ENCODE measurements at places on chromosomes 5 and 9.

DNA sequence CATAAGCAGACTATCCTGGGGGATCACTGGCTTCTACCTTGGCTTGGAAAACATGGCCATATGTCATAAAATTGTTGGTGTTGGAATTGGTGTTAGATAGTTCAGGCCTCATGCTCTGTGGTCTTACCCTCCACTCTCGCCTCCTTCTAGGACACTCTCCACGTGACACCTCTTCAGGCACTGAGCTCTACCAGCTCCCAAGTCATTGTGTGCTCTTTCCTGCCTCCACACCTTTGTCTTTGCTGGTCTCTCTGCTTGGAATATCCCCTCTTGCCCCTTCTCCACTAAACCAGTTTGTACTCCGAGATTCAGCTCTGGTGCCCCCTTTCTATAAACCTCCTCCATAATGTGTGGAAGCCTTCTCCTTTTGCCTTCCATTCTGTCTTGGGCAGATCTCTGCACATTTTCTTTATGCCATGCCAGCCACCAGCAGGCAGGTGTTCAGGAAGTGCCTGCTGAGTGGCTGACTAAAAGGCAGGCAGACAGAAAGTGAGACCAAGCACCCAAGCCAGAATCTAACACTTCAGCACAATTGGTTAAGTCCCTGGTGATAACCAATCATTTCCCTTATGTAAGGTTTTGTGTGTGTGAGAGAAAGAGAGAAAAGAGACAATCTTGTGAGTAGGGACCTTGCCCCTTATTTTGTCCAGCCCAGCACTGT, 37.7 kb downstream of the SAR1B start:
- DNase-seq: no peak

DNA sequence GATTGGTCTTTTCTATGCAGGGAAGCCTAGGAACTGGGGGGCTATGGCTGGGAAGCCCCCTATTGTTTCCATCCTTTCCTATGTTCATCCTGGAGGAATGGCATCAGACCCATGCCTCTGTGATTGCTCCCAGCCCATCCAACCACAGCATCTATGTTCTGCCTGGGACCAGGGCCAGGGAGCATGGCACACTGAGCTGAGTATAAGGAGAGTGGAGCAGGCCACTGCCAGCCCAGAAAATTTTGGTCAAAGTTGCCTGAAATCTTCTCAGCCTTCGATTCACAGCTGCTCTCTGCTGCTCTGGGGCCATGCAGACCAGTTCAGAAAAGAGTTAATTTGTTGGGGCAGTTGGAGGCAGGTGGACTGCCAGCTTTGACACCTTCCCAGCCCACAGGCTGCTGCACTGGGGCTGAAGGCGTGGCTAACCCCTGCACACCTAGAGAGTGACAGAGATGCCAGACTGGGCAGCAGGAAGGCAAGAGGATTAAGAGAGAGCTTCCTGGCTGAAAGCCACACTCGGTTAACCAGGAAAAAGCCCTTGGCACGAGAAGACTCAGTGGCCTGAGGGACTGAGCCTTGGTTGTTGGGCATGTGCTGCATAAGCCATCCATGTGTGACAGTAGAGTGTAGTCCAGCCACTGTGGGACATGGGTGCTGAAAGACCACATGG, 12.1 kb downstream of the TGFBI start:
- no peak for DNase-seq

DNA sequence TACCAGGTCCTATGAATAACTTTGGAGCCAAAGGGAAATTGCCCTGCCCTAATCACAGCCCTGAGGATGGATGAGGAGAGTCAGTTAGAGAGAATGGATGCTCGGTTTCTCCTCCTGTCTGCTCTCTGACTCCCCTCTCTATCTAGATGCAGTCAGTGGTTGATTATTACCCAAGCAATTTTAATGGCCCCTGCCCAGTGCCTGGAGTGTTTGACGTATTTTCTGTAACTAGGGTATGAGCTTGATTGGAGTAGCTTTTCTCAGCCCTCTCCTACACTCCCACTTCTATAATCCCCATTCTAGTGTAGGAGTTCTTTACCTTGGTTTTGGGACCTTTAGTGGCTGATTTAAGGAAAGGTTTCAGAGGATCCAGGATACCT, 60.4 kb downstream of the DOCK2 start:
- no peak for DNase-seq

DNA sequence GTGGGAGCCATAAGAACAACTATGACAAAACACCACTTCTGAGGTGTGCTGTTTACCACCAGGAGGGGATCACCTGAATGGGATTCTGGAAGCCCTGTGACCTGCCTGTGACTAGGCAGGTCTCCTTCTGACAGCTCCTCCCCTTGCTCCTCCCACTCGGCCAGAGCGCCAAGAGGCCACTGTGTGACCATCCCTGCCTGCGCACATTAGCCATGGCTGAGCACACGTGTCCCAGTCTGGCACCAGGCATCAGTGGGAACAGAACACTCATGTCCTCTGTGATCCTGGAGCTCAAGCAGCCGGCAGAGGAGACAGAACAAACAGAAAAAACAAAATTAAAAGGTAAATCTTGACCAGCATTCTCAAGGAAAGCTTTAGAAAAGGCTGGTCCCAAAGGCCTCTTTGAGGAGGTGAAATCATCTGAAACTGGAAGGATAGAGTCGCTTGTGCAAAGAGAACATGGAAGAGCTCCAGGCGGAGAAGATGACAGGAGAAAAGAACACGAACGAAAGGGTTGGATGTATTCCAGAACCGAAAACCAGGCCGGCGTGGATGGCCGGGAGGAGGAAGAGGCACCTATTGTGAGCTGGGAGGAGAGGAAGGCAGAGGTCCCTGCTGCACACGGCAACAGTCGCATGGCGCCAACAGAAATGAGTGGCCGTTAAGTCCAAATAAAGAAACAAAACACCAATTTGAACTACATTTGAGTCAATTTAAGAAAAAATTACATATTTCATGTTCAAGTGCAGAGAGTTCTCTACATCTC, 5.1 kb downstream of the MED10 start:
- DNase-seq: no peak

DNA sequence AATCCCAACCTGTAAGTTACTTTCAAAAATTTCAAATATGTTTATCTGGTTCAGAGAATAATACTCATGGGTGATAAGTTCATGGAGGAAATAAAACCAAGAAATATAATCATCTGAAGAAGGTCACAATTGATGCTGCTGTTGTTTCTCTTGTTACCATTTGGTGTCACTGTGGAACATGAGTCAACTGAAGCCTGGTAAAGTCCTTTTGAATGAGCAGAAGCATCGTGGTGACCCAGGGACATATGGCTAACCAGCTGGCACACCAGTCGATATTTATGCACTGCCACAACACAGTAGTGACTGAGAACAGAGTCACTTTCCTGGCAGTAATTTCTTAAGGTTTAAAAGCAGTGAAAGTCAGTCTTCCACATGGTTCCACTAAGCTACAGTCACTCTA, 612.9 kb upstream of the TLE4 start:
- no peak for DNase-seq

DNA sequence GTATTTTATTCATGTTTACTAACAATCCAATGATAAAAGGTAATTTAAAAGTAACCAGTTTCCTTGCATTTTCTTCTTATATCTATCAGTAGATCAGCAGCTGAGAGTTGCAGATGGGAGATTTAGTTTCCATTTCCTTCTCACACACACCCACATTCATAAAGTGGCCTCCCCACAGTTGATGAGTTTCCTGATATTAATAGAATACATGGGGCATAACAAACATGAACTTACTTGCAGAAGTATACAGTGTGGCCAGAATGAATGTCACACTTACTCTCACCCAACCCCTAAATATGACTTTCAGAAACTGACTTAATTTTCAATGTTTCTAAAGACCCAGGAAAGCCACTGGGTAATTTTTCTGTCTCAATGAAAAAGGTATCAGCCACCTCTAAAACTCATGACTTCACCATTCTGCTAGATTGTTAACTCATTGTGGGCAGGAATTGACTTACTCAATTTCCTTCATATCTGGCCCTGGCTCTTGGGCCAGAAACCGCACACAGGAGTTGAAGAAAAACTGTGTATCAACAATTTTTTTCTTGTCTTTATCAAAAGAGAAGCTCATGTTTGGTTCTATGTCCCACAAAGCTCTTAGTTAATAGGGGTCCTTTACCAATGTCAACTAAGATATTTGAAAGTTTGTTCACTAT, 63.5 kb upstream of the OSMR start:
- no peak for DNase-seq

DNA sequence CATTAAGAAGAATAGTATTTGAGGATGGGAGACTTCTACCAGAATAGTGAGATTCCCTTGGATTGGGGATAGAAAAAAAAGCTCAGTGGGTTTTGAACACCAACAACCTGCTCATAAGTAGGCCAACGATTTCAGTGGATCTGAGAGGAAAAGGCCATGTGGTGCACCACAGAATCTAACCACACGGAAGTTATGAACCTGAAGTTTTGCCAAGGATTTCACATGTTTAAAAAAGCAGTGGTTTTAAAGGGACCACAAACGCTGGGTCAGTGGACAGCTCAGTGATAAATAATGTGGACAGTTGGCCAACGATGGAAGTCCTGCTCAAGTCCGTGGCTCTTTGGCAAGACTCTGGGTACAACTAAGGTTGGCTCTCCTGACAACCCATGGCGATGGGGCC, 107.2 kb upstream of the TXNDC8 start:
- DNase-seq: no peak

- DNase-seq: no peak
These were observed 346.3 kb downstream of the ENC1 start for GRCh38 chr5:74294231-74294705.

DNA sequence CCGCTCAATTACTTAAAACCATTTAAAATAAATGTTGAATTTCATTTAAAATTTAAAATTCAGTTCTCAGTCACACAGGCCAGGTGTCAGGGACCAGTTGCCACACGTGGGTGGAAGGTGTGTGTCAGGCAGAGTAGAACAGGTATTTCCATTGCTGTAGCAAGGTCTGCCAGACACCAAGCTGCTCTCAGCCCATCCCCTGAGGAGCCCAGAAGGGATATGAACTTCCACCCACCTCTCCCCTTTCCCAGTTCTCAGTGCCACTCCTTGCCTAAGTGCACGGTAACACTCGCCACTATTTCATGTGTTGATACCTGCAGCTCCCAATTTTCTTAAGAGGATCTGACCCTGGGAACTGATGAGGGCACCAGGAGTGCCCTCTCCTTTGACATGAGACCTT, 12.7 kb downstream of the SYK start:
- DNase-seq: no peak

- no peak for DNase-seq
These were observed 56.0 kb downstream of the ROR2 start for GRCh38 chr9:91894023-91894422.

- peak; percentile 9 for DNase-seq
These were observed 34.1 kb upstream of the PLIN2 start for GRCh38 chr9:19161257-19162025.

DNA sequence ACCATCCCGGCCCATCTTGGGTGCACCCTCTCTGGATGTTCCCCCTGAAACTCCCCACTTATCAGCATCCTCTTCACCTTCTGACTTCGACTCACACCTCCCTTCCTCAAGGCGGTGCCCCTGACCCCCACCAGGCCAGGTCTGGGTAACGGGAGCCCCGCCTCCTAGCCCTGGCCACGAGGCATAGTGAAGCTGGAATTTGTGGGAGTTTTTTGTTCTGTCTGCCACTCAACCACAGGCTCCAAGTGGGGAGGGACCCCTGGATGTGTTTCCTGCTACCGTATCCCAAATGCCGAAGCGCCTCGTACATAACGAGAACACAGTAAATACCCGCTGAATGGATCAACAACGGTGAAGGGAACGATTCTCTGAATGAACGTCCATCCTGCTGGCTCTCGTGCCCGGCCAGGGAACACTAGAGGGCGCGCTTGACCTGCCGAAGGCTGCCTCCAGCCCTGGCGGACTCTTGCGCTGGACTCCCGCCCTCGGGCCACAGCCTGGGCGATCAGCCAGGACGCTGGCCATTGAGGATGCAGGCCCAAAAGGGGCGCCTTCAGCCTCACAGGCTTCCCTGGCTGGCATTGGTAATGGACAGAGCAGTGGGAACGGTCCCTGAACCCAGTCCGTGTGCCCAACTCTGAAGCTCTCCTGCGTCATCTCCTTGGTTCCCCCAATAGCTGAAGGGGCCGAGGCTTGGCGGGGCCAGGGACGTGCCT, 47.3 kb upstream of the PHYKPL start:
- DNase-seq: peak; percentile 55

DNA sequence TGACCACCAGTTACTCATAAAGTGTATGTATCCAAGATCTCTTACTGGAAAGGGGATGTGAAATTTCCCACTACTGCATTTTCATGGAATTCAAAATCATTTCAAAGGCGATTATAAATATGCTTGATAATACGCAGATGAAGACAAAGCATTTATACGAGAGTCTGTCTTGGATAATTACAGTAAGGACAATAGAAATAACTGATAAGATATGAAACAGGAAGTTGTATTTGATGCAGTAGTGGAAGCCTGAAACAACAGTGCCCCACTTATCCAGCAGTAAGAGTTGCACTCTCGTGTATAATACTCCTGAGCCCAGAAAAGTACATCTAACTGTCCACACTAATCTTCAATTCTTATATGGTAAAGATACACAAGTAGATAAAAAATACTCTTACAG, 188.7 kb upstream of the POU5F2 start:
- DNase-seq: no peak

DNA sequence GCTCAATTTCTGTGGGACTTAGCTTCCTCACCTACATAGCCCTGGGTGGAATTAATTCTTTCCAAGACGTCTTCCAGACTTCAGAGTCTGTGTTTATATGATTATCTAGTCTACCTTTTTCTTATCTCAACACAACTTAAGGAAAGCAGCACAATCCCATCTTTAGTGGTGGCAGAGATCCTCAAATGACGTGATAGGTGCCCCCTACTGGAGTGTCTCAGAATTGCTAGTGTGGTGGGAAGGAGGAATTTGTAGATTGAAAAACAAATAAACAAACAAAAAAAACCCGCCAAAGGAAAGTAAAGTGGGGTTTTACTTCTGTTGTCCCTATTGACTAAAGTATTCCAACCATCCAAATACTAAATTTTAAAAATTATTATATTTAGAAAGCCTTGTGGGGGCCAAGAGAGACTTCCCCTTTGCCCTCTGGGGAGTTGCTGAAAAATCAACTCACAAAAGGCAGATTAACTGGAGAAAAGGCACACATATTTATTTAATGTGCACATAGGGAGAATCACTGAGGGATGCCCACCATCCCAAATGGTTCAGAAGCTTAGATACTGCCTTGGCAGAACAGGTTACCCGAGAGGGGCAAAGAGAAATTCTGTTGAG, 283.3 kb downstream of the TMEM167A start:
- DNase-seq: peak; percentile 41

- DNase-seq: no peak
These were observed 108.5 kb downstream of the GAS1 start for GRCh38 chr9:86838519-86839497.

All from activated CD4-positive, alpha-beta T cell treated with anti-CD3 and anti-CD28 coated beads, Interleukin-2, amount 50 U/mL, for 1 hour (primary cell).